ENCODE measurements at places on chromosomes 11 and 22.

DNA sequence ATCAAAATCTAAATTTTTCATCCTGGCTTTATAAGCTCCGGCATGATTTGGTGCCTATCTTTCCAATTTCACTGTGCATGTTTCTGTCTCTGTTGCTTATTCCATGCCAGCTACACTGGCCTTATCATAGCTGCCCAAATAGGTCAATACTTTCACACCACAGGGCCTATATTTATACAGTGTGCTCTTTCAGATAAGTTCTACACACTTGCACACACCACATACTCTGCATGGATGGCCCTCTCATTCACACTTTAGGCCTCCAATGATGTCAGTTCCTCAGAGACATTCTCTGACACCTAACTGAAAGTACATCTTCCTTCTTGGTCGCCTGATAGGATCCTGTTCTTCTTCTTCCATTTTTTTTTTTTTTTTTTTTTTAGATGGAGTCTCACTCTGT, 7.0 kb downstream of the ALG8 start:
- no peak for DNase-seq

DNA sequence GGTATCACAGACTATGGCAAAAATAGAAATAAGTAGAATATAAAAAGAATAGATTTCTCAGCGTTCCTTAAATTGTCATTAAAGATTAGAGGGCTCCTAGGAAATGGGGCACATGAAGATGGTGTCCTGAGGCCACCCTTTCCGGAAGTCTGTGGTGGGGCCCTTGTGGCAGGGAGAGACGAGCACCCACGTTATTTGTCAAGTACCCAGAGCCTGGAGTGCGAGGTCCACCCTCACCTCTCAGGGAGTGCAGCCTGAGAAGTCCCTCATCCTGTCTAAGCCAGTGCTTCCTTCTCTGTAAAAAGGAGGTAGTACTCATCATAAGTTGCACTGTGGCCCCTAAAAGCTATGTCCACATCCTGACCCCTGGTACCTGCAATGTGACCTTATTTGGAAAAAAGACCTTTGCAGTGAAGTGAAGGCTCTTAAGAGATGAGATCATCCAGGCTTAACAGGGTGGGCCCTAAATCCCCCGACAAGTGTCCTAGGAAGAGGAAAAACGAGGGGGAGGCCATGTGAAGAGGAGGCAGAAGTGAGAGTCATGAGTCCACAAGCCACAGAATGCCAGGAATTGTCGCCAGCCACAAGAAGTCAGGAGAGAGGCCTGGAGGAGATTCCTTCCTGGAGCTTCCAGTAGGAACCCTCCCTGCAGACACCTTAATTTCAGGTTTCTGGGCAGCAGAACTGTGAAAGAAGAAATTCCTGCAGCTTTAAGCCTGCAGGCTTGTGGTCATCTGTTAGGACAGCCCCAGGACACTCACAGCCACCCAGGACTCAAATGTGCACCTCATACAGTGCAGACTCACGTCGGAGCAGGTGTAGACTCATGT, 76.8 kb upstream of the CCND1 start:
- no peak for DNase-seq

GRCh38 chr22:42436404-42436803, 4.2 kb upstream of the NFAM1 start:
- DNase-seq = no peak

DNA sequence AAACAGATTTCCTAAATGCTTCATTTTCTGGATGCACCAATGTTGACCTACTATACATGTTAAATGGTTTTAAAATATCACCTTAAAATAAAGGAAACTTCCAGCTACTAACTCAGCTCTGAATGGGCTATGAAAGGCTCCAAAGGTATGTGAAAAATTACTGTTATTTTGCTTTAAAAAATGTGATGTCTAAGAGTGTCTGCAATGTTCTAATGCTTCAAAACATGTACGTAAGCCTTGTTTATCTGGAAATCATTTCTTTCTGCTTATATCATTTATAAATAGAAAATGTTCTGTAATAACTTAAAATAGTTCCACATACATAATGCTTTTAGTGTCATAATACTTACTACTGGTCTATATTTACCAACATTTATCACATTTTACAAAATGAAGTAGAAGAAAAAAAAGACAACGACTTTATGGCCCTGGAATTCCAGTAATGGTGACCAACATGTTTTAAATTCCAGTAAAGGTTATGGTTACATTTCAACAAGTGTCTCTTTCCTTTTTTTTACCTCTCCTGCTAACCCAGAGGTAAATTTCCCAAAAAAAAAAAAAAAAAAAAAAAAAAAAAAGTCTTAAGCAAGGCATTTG, 2.5 kb downstream of the BDNF start:
- no peak for DNase-seq

DNA sequence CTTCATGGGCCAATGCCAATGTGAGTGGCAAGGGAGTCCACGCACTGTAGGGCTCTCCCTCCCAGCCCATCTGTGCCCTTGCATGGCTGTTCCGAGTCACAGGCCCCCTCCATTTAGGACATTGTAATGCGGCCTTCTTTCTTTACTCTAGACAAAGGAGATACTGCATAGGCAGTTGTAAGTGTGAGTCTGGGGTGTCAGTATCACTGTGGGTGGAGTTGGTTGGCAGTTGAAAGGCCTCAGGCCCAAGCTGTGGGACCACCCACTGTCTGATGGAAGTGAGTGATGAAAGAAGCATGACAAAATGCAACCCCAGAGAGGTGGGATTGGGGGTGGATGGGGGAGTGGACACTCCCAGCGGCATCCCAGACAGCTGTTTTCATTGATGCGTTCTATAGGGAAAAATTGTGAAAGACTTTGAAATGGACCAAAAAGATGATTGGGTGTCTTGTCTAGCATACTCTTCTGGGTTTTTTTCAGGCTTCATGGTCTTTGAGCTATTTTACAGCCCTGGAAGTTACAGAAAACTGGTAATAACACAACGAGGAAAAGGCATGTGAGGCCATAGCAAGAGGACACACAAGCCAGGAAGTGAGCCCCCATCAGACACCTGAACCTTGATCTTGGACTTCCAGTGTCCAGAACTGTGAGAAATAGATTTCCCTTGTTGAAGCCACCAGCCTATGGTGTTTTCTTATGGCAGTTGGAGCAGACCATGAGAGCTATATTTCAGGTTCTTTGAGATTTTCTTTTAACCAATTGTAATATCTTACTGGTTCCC, 114.6 kb downstream of the NECTIN1 start:
- DNase-seq = no peak

- no peak for DNase-seq
These were observed 414.6 kb upstream of the LARGE1 start for GRCh38 chr22:34334893-34335292.

GRCh38 chr11:73072935-73073481, 69.1 kb downstream of the FCHSD2 start:
- DNase-seq = peak; percentile 29

GRCh38 chr11:134659882-134660281, 247.8 kb upstream of the B3GAT1 start:
- DNase-seq = no peak

GRCh38 chr11:70005107-70005818, 72.9 kb upstream of the ANO1 start:
- no peak for DNase-seq

GRCh38 chr11:96396637-96397036, 6.8 kb downstream of the JRKL start:
- DNase-seq = no peak

All from CD14-positive monocyte (primary cell).